ENCODE measurements at places on chromosomes 16 and 17.

- peak; percentile 39 for DNase-seq
Observed at GRCh38 chr17:33049781-33050414, 58.3 kb downstream of the SPACA3 start.

DNA sequence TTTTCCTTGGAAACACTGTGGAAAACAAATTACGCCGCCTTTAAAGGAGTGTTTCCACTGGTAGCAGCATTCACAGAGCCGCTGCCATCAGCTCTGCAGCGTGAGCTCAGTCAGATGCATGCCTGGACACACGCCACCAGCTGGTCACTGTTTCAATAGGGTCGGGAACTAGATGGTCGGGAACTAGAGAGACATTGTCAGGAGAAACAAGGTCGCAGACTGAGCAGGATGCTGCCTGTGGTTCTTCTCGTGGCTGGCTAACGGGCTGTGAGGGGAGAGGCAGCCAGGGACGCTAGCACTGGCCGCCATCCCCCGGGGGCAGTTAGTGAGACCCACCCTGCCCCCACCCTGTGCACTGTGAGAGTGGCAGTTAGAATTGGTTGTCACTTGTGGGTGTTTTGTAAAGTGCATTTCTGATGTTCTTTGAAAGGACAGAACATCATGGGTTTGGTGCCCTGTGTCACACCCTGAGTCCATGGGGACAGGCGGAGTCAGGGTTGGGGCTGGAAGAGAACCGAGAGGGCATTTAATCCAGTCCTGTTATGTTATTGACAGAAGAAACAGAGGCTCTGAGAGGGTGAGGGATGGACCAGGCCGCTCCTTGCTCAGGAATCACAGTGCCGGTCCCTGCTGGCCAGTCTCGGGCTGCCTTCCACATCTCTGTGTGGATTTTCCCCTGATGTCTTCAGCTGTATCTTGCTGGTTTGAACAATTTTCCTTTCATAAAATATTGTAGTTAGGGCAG, 86.3 kb downstream of the SPECC1 start:
- DNase-seq = peak; percentile 53

DNA sequence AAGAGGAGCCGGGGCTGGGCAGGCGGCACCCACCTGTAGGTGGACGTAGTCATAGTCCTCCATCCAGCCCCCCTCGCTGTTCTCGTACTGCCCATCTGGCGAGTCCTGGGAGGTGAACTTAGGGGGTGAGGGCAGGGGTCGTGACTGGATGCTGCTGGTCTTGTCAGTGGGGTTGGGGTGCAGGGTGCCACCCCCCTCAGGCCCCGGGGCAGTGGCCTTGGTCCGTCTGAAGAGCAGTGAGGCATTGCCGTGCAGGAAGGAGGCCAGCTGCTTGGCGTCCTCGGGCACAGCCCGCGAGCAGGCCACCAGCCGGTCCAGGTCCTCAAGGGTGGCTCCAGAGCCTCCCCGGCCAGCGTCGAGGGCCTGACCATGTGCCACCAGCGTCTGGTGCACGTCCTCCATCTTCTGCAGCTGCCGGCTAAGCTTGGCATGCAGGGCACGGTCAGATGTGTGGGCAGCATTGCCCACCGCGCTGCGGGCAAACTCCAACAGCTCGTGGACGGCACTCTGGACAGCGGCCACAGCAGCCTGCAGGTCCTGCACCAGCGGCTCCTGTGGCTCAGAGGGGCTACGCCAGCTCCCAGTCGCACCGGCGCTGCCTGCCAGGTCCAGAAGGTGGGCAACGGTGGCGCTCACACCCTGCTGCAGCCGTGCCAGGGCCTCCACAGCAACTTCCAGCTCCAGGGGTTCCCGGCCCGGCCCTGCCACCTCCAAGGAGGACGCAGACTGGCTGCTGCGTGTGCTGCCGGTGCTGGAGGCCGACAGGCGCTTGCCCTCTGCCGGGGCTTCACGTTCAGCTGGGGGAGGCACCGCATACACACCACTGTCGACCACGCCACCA, 16.3 kb downstream of the CTRB1 start:
- DNase-seq = no peak

- no peak for DNase-seq
Observed at GRCh38 chr17:44155488-44155887, 13.8 kb downstream of the HROB start.

DNA sequence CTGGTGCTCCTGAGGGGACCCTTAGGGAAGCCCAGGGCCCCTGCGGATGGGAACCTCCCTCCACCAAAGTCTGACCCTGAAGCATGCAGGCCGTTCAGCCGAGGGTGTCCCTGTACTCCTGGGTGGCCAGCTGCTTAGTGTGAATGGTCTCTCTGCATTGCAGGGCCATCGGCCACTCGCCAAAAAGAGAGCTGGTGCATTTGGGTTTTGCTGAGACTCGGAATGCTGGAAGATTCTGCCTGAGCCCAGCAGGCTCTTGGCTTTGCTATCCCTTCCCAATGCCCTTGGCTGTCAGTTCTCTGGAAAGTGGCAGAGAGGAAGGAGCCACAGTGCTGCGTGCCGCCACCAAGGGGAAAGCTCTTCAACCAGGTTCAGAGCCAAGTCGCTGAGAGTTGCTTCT, 2.8 kb downstream of the MEOX1 start:
- no peak for DNase-seq

DNA sequence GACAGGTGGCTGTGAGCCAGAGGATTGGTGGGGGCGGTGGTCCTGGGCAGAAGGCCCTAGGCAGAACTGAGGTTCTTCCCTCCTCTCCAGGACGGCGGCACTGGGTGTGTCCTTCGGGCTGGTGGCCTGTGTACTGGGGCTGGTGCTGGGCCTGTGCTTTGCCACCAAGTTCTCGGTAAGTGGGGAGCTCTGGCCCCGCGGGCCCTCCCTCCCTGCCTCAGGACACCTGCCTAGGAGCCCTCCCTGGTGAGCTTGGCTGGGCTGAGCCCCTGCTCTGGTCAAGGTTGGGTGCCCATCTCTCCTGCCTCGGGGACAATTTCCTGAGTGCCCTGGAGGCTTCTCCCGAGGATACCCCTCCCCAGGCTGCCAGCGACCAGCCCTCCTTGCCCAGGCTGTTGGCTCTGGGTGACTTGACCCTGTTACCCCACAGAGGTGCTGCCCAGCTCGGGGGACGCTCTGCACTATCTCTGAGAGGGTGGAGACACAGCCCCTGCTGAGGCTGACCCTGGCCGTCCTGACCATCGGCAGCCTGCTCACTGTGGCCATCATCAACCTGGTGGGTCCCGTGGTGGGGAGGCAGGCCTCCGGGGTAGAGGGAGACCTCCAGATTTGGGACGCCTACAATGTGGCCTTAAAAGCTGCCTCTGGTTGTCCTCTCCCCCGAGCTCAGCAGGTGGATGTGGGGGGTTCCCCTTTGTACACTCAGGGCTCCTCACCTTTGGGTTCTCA, 42.0 kb downstream of the ADCY7 start:
- DNase-seq = no peak

DNA sequence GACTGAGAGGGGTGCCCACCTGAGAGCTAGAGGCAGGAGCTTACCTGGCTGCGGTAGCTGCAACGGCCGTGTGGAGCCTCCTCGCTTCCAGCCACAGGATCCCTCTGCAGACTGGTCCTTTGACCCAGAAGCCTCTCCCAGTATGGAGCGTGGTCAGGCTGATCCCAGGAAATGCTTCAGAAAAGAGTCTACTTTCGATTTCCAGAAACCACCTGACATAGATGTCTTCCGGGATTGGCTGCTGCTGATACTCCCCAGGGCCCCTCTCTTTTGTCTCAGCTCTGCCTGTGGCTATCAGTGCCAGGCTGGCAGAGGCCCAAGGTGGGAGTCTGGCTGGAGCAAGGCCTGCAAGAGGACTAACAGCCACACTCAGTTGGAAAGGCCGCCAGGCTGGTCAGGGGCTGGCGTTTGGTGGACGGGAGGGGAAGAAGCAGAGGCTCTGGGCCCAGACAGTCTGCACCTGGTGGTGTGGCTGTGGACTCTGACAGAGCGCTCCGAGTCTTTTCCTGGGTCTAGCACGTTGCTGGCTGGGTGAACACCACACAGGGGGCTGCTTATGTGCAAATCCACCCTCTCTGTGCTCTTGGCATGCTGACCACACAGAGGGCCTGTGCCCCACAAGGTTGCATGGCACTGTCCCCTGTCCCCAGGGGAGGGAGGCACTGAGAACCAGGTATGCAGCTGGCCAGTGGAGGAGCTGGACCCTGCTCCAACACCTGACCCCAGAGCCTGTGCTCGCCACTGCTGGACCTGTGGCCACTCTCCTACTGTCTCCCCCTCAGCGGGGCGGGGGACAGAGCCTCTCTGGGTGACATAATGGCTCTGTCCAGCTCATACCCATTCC, at the start of gene LGALS3BP:
Gene LGALS3BP, minus strand, starts transcription at position 144 of the 844 bp plus-strand sequence. CDS start 2,732 bp downstream, outside the sequence.
- DNase-seq = peak; percentile 89

DNA sequence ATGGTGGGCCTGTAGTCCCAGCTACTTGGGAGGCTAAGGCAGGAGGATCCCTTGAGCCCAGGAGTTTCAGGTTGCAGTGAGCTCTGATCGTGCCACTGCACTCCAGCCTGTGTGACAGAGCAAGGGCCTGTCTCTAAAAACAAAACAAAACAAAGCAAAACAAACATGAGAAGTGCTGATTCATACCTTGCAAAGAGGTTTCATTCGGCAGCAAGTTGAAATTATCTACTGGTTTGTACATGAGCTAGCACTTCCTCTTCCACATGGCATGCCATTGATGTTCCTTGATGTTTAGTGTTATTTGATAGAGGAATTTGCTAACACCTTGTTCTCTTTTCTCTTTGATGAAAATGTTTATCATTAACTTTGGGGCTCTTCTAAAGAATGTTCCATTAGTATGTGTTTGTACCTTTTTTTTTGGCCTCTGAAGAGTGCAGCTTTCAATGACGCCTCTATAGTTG, 50.6 kb downstream of the SPECC1 start:
- DNase-seq = peak; percentile 84

Data from M059J (cell line).